Ovary (tissue), 10 donors: ENCODE measurements at places on chromosomes 6 and 20. TPM values are rescaled to one million over a fixed set of nuclear protein-coding genes. Genes with fewer than 3 reads are reported as not detected.

GRCh38 chr6:25899580-25900408 lies 25.8 kb upstream of the SLC17A3 start:
- no peaks in the 10 kb centered on the region for H3K27me3 ChIP-seq
- DNase-seq: no peak
- no peak overlapping the region for H3K4me3 ChIP-seq
- H3K4me1 ChIP-seq: no peaks in the 10 kb centered on the region
- no peak overlapping the region for H3K27ac ChIP-seq

GRCh38 chr6:108741331-108741989 lies 106.8 kb upstream of the ARMC2 start:
- H3K4me3 ChIP-seq: no peak overlapping the region
- H3K27me3 ChIP-seq: no peaks in the 10 kb centered on the region
- H3K36me3 ChIP-seq: no peaks in the 10 kb centered on the region
- DNase-seq: no peak

DNA sequence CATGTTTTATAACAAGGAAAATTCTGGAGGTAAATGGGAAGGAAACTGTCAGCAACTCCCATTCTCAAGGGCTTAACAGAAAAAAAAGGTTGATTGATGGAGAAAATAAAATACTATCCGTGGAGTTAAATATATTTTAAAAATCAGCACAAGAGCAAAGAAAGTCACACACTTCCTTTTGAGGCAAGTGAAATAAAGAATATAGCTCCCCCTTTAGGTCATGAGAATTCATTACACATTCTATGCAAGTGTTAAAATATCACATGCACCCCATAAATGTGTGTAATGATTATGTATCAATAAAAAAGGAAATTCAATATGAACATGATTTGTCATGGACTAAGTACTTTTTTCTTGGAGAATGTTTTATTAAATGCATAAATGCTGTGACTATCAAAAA lies 349.2 kb downstream of the TPBG start:
- no peak overlapping the region for H3K4me3 ChIP-seq
- no peaks in the 10 kb centered on the region for H3K27me3 ChIP-seq
- no peak overlapping the region for H3K27ac ChIP-seq
- H3K4me1 ChIP-seq: no peaks in the 10 kb centered on the region
- no peaks in the 10 kb centered on the region for H3K36me3 ChIP-seq

DNA sequence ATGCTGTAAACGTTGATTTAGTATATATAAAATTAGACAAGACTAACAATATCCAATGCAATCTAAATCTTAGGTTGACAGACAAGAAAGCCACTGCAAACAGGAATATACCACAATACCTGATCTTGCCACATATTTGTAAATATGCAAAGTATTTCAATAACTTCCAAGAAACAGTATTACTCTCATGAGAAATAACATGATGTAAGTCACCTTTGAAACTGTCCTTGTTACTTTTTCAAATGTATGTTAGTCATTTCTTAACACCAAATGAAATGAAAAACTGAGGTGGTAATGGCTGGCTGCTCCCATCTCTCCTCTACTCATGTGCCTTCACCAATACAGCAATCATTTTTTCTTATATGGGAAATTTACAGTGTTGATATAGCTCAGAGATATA lies 118.7 kb downstream of the ATG5 start:
- no peak overlapping the region for H3K4me3 ChIP-seq
- H3K36me3 ChIP-seq: no peaks in the 10 kb centered on the region
- no peaks in the 10 kb centered on the region for H3K27me3 ChIP-seq
- DNase-seq: no peak

- no peak overlapping the region for H3K4me3 ChIP-seq
- no peaks in the 10 kb centered on the region for H3K36me3 ChIP-seq
- DNase-seq: no peak
- no peak overlapping the region for H3K27ac ChIP-seq
Observed at GRCh38 chr20:48455651-48456365, 372.0 kb downstream of the PREX1 start.

DNA sequence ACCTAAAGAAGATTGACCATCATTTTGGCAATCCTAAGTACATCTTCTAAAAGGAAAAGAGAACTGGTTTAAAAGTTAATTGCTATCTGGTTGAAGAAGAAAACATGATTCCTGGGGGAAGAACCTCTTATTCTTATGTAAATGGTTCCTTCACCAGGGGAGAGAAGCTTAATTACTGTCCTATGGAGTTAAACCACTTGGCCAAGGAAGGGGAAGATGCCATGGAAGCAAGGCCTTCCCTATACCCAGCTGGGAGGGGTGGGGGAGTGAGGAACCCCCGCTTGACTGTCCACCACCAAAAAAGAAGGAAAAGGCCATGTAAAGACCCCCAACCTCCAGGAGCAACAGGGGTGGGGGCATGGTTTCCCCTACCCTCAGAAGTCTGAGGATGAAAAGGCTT lies 962.1 kb downstream of the GRIK2 start:
- H3K27ac ChIP-seq: no peak overlapping the region
- peaks cover 3% of the 10 kb centered on the region for H3K27me3 ChIP-seq
- H3K4me3 ChIP-seq: no peak overlapping the region
- DNase-seq: no peak
- no peaks in the 10 kb centered on the region for H3K36me3 ChIP-seq
- H3K4me1 ChIP-seq: no peaks in the 10 kb centered on the region

DNA sequence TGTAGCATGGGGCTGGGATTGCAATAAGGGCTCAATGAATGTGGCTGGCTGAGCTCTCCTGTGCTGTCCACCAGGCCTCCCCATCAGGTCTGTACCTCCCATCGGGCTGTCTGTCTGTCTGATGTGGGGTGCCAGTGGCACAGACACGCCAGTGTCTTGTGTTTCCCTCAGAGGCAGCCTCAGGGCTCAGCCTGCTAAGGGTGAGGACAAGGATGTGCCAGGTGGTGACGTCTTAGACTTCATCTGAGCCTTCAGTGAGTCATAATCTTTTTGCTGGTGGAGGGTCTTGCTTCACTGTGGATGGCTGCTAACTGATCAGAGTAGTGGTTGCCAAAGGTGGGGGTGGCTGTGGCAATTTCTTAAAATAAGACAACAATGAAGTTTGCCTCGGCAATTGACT lies 194.7 kb downstream of the NRN1 start:
- no peaks in the 10 kb centered on the region for H3K27me3 ChIP-seq
- no peaks in the 10 kb centered on the region for H3K4me1 ChIP-seq
- no peak for DNase-seq
- no peaks in the 10 kb centered on the region for H3K36me3 ChIP-seq

GRCh38 chr6:34515473-34516387 lies 40.4 kb downstream of the SPDEF start:
- H3K4me1 ChIP-seq: peaks cover 5% of the 10 kb centered on the region
- H3K4me3 ChIP-seq: no peak overlapping the region
- no peaks in the 10 kb centered on the region for H3K36me3 ChIP-seq
- H3K27ac ChIP-seq: no peak overlapping the region
- DNase-seq: no peak
- H3K27me3 ChIP-seq: no peaks in the 10 kb centered on the region

DNA sequence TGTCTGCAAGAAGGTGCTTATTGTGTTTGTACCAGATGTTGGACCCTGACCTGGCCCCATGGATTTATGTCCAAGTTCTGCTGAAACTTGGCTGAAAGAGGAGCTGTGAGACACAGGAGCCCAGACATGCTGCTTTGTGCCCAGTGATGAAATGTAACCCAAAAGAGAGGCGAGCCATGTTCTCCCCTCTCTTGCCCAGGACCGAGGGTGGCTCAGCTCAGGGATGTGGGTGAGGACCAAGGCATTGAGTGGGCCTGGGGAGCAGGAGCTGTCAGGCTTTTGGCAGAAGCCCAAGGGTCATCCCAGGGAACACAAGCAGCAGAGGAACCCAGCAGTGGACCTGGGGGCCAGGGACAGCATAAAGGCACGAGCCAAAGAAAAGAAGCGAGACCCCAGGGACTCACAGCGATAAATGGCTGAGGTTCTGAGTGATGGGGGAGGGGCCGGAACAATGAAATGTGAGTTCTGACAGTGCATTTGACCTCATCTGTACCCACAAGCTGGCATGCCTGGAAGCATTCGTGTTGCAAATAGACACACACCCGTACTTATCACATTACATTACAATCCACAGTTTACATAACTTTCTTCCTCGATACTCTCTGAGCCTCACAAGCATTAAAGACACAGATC lies 363.4 kb upstream of the JARID2 start:
- H3K27ac ChIP-seq: no peak overlapping the region
- no peak overlapping the region for H3K4me3 ChIP-seq
- DNase-seq: no peak
- H3K36me3 ChIP-seq: no peaks in the 10 kb centered on the region

DNA sequence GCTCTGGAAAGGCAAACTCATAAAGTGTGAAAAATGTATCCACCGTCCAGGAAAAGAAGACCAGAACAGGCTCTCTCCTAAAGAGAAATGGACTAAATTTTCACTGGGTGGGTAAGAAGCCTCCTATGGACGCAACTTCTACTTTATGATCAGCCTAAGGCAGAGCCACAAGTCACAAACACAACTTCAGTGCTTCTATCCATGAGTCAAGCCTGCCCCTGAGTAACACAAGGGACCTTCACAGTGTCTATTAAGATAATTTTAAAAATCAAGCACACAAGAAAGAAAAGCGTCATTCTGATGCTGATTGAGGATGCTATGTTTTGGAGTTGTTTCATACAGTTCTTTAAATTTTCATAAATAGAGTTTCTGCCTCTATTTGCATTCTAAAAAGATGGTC lies 601.7 kb upstream of the ARID1B start:
- H3K27me3 ChIP-seq: no peaks in the 10 kb centered on the region
- no peak for DNase-seq
- H3K36me3 ChIP-seq: no peaks in the 10 kb centered on the region

DNA sequence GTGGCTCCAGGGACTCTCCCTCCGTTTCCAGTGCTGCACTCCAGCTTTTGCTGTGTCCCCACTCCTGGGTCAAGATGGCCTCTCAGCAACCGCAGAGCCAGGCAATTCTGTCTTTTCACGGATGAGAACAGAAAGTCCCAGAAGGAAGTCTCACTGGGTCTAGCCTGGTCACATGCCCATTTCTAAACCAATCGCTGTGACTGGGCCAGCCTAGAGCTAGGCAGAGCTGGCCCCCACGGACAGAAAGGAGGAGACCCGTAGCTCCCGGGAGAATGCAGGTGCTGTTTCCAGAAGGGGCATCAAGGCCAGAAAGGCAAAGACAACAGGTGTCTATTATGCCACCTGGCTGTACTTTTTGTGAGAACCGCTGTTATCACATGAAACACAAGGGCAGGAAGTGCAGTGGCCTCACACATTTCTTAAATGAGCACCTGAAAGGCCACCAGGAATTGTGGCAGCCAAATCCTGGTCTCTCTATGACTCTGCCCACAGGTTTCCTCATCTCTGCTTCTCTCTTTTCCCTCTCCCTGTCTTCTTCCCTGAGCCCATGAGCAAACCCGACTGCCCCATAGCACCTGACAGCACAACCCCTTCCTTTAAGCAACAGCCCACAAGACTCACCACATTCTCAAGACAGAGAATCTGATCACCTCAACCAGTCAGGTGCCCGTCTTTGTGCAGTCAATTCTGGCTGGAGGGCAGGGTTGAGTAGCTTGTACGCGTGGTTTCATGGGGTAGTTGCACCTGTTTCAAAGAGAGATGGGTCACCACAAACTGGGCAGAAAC lies 37.1 kb upstream of the B4GALT5 start:
- no peak for DNase-seq
- H3K36me3 ChIP-seq: no peaks in the 10 kb centered on the region
- no peak overlapping the region for H3K27ac ChIP-seq
- H3K4me1 ChIP-seq: peaks cover 7% of the 10 kb centered on the region
- H3K27me3 ChIP-seq: no peaks in the 10 kb centered on the region

DNA sequence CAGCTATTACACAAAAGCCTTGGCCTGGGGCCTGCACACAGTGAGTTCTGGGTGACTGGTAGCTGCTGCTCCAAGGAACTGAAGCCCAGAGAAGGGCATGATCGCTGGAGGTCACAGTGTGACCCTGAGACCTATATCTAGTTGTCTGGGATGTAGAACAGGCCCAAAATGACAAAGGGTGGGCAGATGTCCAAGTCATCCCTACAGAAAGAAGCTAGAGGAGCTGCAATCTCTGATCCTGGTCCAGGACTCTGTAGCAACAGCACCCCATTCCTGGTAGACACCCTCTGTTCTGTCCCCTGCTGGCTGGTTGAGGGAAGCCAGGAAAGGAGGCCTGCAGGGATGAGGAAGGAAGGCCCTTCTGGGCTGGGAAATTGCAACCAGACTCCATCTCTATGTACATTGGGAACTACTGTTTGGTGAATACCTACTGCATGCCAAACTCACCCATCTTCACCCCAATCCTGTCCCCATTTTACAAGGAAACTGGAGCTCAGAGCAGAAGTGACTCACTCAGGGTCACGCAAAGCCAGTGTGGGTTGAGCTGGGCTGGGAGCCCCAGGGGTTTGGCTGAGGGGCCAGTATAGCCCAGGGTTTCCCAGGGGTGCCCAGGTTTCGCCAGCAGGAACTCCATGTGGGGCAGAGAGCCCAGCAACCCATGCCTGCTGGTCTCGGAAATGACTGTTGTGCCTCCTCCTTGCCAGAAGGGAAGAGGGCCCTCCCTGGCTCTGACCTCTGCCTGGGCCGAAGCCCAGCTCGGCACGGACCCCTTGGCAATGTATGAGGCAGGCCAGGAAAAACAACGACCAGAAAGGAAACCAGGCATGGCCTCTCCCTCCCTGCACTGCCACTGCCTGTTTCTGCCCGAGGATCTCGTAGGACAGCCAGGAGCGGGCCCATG lies 44.9 kb upstream of the TLDC2 start:
- peaks cover 37% of the 10 kb centered on the region for H3K4me1 ChIP-seq
- no peaks in the 10 kb centered on the region for H3K36me3 ChIP-seq
- no peaks in the 10 kb centered on the region for H3K27me3 ChIP-seq
- H3K4me3 ChIP-seq: no peak overlapping the region
- peak overlapping the region; percentile 74 for H3K27ac ChIP-seq
- peak; percentile 68 for DNase-seq

DNA sequence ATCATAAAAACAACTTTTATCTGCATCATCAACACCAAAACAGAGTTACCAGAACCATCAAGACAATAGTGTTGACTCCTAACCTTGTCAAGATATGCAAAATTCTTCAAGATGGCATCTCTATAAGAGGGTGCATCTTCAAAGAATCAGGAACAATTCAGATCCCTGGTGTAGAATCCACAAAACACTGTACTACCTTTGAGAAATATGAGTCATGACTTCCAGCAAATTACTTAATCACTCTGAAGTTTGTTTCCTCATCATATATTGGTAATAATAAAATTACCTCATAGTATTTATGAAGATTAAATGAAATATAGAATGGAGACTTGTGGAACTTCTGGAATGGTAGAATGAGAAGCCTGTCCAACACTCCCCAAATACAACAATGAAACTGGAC lies 221.3 kb upstream of the SUPT3H start:
- H3K4me1 ChIP-seq: no peaks in the 10 kb centered on the region
- no peak overlapping the region for H3K4me3 ChIP-seq
- H3K36me3 ChIP-seq: no peaks in the 10 kb centered on the region
- DNase-seq: no peak

- no peaks in the 10 kb centered on the region for H3K27me3 ChIP-seq
- H3K4me1 ChIP-seq: no peaks in the 10 kb centered on the region
- H3K36me3 ChIP-seq: no peaks in the 10 kb centered on the region
- H3K27ac ChIP-seq: no peak overlapping the region
Observed at GRCh38 chr6:155100087-155100486, 105.0 kb downstream of the TIAM2 start.

Gene ZBTB46
- total RNA-seq: 17.9 TPM

Gene LY6G6F
- total RNA-seq: not detected

Gene NANP
- 8.1 TPM for total RNA-seq

Gene POU3F2
- total RNA-seq: not detected

Gene SEMG1
- not detected for total RNA-seq

Gene TGM3
- 0.15 TPM for total RNA-seq
